RPMI8226 (cell line): ENCODE measurements at places on chromosomes 5 and 9.
A peak's percentile ranks its signal among the peaks of the same experiment; 100 is the strongest.

GRCh38 chr5:149680810-149681221 is 49.3 kb upstream of the PPARGC1B start:
- DNase-seq: peak; percentile 78

GRCh38 chr9:135504262-135505243 is 4.1 kb downstream of the MRPS2 start:
- peak; percentile 80 for DNase-seq

- DNase-seq: no peak
Observed at GRCh38 chr5:17995997-17996396, 361.7 kb downstream of the TAF11L14 start.

GRCh38 chr5:139385061-139386049 is 2.3 kb upstream of the SLC23A1 start:
- DNase-seq: peak; percentile 76

GRCh38 chr9:88477300-88477751 is 57.7 kb upstream of the NXNL2 start:
- no peak for DNase-seq

DNA sequence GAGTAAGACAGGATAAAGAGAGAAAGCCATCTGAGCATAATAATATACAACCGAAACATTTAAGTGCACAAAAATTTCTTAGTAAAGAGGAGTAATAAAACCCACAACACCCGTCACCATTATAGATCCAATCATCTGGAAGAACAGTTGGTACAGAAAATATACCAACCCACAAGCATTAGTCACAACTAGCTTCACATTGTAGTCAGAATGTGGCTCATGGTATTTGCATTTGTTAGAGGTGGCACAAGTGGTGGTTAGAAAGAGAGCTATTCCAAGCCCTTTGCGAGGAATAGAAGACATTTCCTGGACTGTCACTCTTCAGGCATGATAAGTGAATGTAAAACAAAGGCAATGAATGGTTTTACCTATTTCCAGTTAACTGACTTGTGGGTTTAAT is 677.5 kb upstream of the ST8SIA4 start:
- no peak for DNase-seq

DNA sequence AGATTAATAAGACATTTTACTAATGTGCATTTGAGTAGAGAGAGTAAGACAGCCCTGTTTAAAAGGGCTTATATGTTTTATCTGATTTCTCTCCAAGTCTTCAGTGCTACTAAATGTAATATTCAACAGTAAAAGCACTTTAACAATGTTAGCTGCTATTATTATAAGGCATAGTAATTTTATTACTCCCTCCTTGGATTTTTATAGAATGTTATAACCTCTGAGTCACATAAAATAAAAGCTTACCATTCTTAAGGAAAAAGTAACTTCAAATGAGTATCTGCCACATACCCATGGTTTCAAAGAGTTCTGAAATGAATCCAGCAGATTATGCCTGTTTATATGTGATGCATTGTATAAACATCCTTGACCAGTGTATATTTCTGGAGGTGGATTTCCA is 19.0 kb downstream of the SPDL1 start:
- no peak for DNase-seq

- peak; percentile 83 for DNase-seq
Observed at GRCh38 chr5:132190161-132190817, 37.4 kb downstream of the P4HA2 start.

- DNase-seq: no peak
Observed at GRCh38 chr5:51347704-51348103, 35.5 kb upstream of the ISL1 start.

- no peak for DNase-seq
Observed at GRCh38 chr9:89813482-89813881, 208.7 kb downstream of the GADD45G start.

DNA sequence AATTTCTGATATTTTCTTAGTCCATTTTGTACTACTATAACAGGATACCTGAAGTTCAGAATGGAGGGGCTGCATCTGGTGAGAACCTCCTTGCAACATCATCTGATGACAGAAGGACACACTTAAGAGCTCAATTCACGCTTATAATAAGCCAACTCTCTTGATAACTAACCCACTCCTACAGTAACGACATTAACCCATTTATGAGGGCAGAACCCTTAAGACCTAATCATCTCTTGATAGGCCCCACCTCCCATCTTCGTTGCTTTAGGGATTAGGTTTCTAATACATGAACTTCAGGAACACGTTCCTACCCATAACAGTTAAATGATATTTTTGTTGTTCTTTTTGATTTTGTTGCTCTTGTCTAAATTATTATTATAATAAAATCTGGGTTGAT is 69.4 kb downstream of the TNPO1 start:
- DNase-seq: no peak

DNA sequence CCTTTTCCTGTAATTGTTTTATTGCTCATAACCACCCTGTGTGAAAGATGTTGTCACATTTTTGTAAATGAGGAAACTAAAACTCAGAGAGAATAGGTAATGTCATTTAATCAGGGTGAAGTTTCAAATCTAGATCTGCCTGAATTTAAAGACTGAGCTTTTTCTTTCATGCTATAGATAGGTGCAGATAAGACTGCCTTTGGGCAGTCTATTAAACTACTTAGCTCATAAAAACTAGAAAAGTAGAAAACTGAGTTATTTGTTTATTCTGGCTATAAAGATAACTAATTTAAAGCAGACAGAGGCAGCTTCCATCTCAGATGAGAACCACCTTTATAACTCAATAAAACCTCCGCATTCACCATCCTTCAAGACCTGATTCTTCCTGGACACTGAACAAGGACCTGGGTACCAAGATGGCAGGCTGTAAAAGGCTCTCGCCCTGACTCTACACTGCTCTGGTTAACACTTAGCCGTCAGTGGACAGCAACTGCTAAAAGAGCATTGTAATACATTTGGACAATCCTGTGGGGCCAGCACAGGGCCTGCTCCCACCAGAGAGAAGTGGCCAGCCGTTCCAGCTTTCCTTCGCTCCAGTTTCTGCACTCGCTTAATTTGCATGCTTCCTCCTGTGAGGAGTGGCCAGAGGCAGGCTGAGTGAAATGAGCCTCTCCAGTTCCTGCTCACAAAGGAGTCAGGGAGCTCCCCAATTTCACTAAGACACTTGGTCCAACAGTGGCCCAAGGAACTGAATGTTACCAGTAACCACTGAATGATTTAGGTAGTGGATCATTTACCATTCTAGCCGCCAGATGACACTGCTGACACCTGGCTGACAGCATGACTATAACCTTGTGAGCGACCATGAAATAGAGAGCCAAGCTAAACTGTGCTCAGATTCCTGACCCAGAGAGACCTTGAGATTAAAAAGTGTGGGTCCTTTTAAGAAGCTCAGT is 566.4 kb downstream of the EFNA5 start:
- DNase-seq: peak; percentile 40

DNA sequence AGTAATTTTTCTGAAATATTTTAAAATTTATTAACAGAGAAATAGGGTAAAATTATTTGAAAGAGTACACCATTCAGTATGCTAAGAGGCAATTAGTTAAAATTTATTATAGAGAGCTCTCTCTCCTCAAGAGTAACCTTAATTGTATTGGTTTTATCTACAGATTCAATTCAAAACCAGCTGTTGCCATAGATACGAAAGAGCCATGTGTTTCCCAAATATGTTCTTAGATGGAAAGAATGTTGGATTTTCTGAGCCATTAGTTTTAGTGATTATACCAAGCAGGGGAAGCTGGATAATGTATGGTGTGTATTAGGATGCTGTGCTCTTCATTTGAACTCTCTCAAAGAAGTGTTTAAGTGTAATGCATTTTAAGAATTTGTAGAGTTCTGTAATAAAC is 27.8 kb downstream of the C7 start:
- no peak for DNase-seq

GRCh38 chr5:14413331-14413750 is 168.3 kb upstream of the OTULINL start:
- no peak for DNase-seq

DNA sequence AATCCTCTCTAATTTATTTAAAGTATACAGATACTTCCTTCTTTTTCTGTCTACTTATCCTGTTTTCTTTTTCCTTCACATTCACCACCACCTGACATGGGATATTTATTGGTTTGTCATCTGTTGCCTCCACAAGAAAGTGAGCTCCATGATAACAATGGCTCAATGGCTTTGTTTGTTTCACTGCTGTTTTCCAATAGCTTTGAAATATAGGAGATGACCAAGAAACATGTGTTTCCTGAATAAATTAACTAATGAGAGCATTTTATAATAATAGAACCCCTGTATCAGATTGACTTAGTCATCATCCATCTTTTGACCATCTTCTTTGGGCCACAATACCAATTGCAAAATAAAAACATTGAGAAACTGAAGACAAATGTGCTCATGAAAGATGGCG is 180.2 kb upstream of the GAS1 start:
- no peak for DNase-seq

GRCh38 chr9:35481347-35481975 is 8.4 kb upstream of the RUSC2 start:
- DNase-seq: peak; percentile 53

GRCh38 chr5:149333711-149334443 is 11.4 kb upstream of the GRPEL2 start:
- DNase-seq: no peak

DNA sequence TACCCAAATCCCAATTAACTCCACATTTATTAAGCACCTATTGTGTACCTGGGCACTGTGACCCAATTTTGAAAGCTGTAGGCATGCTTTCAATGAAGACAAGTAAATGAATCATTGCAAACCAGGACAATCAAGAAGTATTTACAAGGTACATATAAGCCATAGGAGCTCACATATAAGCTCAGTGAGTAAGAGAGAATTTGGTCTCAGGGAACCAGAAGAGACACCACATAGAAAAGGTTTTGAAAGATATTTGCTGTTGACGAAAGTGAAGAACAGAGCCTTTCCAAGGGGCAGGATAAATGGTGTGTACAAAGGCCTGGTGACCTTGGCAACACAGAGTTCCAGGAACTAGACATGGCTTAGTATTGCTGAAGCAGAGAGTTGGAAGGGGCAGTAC is 187.6 kb downstream of the CD180 start:
- no peak for DNase-seq

DNA sequence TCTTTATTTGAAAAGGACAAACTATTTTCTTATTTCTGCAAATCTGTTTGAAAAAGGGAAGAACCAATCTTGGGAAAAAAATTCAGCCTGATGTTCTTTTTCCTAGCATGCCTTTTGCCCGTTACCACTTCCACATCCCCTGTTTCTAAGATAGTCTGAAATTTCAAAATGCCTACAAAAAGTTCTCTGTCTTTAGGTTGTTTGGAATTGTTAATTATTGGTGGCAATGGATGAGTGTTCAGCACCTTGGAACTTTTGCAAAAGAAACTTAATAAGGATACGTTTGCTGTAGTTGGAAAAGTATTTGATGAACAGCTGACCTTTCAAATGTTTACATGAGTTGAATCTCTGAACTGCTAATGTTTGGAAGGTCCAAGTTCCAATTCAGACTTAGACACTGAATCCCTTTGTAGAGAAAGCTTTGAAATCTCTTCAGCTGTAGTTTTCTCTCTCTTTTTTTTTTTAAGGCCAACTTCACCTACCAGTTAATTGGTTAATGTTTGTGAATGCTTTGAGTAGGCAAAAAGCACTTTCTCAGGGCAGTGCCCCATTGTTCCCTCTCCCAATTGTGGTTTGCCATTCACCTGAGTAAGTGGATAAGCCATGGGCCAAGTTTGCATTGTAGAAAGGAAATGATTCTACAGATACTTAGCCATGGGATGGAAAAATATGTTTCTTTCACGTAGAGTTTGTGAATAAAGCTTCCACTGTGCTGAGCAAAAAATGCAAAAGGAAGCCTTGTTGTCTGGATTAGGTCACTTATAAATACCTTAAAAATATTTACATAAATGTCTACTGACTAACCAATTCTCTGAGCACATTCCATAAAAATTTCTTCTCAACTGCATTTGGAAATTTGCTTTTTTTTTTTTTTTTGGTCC is 156.4 kb upstream of the ELL2 start:
- no peak for DNase-seq

DNA sequence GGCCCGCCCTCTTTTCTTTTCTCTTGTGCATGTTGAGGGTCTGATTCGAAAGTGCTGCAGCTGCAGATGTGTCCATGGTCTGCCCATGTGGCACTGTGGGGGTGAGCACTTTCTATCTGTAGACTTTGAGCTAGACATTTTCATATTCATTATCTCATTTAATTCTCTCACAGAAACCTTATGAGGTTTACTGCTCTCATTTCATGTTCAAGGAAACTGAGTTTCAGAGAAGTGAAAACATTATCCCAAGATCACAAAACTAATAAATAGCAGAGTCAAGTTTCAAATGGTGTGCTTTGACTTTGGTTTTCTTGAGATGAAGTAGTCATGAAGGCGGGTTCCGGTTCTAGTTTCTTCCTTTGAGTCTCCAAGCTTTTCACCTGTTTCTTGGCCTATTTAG is 536.5 kb upstream of the ZNF462 start:
- no peak for DNase-seq

- no peak for DNase-seq
Observed at GRCh38 chr9:127963041-127963358, 17.8 kb downstream of the EEIG1 start.

GRCh38 chr5:141465351-141465750 is 10.4 kb upstream of the PCDHGC3 start:
- no peak for DNase-seq

DNA sequence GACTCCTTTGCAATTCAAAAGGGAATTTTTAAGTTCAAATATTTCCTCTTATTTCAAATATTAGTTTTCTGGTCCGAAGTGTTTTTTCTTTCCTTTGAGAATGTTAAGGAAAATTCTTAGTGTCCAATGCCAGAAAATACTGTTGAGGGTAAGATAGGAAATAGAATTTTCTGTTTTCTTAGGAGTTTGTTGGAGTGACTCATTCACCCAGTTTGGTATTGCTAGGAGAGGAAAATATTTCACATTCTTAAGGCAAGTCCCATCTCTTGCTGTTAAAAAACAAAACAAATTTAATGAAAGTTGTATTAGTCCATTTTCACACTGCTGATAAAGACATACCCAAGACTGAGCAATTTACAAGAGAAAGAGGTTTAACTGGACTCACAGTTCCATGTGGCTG is 349.2 kb upstream of the ADAMTSL1 start:
- DNase-seq: no peak

DNA sequence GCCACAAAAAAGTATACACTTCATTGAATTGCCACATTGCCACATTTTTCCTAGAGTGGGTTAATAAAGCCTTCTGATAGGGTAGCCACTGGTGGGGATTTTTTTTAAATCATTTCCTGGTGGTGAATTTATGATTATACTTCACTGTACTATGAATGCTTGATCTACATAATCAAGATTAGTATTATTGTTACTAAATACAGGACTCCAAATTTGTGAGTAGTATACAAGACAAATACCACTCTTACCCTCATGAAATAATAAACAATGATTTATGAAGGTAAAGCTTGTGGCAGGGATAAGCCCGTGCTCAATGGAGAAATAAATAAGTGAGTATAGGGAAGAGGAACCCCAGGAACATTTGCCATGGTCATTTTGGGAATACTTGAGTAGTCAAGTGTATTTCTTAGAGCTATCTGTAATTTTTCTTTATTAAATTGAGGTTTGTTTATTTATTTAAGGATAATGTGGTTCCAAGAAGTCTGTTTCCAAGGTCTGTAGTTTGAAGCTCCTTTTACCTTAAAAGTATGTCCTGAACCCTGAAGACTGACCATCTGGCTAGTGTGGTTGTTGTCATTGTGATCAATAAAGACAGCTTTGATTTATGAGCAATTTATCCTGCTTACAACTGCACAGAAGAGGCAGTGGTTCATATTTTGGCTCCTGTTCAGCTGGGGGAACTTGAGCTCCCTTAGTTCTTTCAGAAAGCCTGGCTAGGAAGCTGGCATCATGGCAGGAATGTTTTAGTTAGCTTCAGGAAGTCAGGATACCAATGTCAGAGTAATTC is 118.6 kb downstream of the ZSWIM6 start:
- no peak for DNase-seq

- DNase-seq: no peak
Observed at GRCh38 chr5:77640589-77641396, 2.3 kb upstream of the OTP start.

GRCh38 chr5:115575167-115576070 is 26.9 kb downstream of the TICAM2 start:
- no peak for DNase-seq
